Effector memory CD4-positive, alpha-beta T cell (primary cell): ENCODE measurements at places on chromosomes 13 and 19.

DNA sequence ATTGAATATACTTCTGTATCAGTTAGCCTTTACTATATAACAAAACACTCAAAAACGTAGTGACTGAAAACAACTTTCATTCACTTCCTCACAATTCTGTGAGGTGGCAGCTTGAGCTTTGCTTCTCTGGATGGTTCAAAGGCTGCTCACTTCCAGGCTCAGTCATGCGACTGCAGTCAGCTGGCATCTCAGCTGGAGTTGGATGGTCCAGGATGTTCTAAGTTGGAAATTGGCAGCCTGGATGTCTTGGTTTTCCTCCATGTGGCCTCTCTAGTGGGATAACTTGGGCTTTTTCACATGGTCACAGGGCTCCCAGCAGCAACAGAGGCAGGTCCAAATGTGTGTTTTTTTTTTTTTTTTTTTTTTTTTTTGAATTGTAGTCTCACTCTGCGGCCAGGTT, 204.4 kb downstream of the LACC1 start:
- DNase-seq, result no peak

DNA sequence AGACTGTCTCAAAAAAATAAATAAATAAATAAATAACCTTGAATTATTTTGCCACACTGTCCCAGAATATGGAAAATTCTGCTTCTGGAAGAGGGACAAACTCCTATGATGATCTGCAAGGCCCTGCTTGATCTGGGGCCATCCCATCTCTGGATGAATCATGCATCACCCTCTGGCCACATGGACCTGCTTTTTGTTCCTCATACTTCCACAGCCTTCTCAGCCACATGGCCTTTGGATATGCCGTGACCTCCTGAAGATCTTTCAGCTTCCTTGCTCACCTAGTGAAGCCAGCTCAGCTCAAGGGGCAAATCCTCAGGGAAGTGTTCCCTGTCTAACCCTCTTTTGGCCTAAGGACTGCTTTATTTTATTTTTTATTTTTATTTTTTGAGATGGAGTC, 10.3 kb downstream of the IER2 start:
- no peak for DNase-seq

- no peak for DNase-seq
Measured at GRCh38 chr19:28569132-28570131, 643.5 kb downstream of the UQCRFS1 start.

- DNase-seq, result no peak
Measured at GRCh38 chr13:111328574-111329410, 8.3 kb downstream of the TEX29 start.

- DNase-seq, result no peak
Measured at GRCh38 chr13:48909056-48909389, 66.7 kb upstream of the FNDC3A start.

GRCh38 chr19:17743874-17744580, 7.2 kb upstream of the FCHO1 start:
- no peak for DNase-seq

- no peak for DNase-seq
Measured at GRCh38 chr13:109939180-109939579, 152.8 kb upstream of the IRS2 start.

- no peak for DNase-seq
Measured at GRCh38 chr19:57817976-57818375, 3.3 kb upstream of the ZNF552 start.

GRCh38 chr13:102260256-102260655, 141.6 kb downstream of the FGF14 start:
- no peak for DNase-seq

DNA sequence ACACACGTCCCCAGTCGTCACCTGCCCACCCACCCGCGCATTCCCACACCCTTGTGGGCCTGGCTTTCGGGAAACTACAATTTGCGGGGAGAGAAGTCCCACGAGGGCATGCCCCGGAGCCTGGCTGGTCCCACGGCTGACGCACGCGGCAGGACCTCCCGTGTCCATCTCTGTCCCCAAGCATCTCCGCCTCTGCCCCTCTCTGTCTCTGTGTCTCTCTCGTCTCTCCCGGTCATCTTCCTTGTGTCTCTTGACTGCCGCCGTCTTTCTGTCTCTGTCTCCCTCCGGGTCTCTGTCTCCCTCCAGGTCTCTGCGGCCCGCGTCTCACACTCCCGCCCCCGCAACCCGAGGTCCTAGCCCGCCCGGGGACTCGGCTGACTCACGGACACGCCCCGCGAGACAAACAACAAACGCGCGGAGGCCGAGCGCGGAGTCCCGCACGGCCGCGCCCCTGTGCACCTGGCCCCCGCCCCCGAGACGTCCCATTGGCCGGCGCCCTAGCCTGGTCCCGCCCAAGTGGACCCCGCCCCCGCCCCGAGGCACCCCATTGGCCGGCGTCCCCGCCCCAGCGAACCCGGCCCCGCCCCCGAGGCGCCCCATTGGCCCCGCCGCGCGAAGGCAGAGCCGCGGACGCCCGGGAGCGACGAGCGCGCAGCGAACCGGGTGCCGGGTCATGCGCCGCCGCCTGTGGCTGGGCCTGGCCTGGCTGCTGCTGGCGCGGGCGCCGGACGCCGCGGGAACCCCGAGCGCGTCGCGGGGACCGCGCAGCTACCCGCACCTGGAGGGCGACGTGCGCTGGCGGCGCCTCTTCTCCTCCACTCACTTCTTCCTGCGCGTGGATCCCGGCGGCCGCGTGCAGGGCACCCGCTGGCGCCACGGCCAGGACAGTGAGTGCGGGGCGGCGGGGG, at the start of gene FGF22:
TSS of gene FGF22 (plus strand) at position 627 of the 908 bp plus-strand sequence. CDS start at position 674, 47 bp downstream.
- peak; percentile 96 for DNase-seq

- DNase-seq, result no peak
Measured at GRCh38 chr13:72194523-72194922, 327.5 kb upstream of the DACH1 start.

DNA sequence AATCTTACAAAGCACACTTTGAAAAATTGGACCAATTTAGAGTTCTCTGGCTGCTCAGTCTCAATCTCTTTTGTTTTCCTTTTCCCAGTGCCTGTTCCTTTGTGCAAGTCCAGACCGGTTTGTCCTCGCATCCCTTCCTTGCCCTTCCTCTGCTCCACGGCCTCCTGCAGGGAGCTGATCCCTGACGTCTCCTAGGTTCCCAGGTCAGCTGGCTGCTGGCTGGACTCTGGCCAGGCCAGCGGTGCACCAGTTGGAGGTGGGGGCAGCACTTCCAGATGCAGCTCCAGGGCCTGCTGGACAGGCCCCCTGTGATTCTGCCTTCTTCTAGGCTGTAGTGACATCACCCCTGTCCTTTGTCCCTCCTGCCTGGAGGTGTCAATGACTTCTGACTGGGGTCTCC, 44.0 kb upstream of the KPNA3 start:
- no peak for DNase-seq

GRCh38 chr19:5016781-5017180, 47.9 kb downstream of the KDM4B start:
- DNase-seq, result no peak

GRCh38 chr19:4338441-4339355, at the start of gene STAP2:
STAP2 (minus strand) TSS chr19:4338827; CDS start chr19:4338753, 74 bp downstream.
- DNase-seq, result no peak

GRCh38 chr19:18795540-18795939, 4.4 kb upstream of the COMP start:
- no peak for DNase-seq

DNA sequence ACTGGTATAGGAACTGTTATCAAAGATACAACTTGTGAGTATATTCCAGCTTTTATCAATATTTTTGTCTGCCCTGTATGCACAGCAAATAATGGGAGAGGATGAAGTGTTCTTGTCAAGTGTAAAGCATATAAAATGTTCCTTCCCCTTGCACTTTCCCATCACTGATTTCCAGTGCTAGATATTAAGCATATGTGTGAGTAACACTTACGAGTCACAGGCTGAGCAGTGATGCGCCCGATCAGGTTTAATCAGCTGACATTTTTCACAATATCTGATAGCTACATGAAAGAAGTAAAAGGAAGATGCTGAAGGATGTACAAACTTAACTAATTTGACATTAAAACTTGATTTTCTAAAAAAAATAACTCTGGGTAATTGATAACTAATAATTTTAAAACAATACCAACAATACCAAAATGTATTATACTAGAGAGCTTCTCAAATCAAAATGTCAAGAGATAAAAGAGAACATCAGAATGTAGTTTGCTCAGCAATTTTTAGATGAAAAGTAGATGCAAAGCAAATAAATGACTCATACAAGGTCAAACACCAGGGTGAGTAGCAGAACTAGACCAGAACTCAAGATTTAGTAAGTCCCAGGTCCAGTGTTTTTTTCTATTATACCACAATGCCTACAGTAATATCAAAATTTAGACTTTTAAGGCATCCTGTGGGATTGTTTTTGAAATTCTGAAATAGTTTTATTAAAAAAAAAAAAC, 56.4 kb downstream of the ZDHHC20 start:
- DNase-seq, result no peak

DNA sequence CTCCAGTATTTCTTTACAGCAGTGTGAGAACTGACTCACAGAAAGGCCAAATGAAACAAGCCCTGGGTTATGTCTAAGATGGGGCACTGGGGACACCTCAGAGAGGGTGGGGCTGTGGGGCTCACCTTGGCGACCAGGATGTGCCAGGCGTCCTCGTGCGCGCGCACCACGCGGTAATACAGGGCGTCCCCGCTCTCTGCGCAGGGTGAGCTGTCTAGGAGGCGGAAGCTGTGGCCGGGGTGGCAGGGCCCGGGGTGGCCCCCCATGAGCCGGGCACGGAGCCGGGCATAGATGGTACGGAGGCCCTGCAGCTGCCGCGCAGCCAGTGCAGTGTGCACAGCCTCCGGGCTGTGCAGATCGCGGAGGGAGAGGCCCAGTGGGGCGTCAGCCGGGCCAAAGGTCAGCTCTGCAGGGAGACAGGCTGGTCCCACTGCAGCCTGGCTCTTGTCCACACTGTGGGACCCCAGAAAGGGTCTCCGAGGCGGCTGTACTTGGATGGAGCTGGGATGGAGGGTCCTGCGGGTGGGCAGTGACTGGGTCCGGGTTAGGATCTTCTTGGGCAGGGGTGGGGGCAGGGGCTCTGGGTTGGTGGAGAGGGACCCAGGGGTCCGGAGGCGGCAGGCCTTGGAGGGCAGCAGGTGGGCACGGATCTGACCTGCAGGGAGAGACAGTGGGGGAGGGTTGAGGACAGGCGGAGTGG, 3.4 kb downstream of the PEAK3 start:
- DNase-seq, result no peak

GRCh38 chr13:52869621-52870020, 21.2 kb upstream of the PCDH8 start:
- no peak for DNase-seq

DNA sequence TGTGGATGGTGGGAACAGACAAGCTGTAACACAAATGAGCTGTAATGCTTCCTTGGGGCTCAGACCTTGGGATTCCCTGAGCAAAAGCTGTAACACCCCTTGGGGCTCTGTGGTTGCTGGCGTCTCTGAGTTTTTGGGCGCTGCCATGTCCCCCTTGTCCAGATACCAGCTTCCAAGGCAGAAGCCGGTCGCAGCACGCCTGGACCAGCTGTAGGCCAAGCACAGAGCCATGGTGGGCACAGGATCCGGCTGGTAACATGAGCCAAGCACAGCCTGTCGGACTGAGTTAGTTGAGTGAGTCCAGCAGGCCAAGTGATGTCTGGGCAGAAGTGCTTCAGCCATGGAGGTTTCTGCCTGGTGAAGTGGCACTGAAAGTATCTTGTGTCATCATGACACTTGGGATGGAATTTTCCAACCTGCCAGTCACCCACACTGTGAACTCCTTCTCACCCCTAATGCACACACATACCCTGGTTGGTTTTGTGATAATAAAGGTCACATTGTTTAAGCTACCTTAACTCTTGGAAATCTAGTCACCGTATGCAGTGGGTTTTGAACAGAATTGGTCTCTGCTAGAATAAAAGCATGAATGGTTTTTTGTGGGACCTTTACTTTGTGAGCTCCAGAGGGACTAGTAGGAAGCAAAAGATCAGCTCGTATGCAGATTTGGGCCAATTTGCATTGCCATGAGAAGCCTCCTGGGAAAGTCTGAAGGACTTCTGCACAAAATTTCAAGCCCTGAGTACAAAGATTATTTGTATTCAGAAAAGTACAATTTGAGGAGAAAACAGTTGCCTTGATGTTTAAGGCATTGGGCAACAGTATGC, 7.0 kb upstream of the ZNF17 start:
- DNase-seq, result no peak

- no peak for DNase-seq
Measured at GRCh38 chr19:7500811-7501450, 12.1 kb upstream of the PEX11G start.

- peak; percentile 57 for DNase-seq
Measured at GRCh38 chr19:55088543-55089341, 13.1 kb downstream of the EPS8L1 start.

DNA sequence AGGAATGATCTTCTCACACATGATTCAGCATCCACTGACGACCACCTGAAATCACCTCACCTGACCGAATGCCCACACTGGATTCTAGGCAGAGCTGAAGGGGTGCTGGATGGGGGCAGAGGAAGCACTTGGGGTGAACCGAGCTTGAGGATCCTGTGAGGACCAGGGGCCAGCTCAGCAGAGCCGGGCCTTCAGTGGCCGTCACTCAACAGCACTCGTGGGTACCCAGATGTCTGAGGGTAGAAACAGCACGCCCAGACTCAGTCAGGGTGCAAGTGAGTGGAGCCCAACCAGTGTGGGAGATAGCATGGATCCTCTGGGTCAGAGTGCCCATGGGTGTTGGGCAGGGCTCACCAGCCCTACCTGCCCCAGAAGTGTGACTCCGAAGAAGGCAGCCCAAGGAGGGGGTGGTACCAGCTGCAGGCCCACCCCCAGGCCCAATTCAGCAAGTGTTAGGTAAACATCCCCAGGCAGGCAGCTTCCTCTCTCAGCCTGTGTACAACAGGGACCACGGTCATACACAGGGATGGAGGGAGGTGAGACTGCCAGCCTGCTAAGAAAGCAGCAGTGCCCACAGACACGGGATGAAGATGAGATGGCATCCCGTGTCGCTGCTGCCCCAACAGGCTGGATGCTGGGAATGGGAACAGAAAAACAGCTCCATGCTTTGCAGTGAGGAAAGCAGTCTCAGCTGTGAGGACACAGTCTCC, 16.6 kb downstream of the GJA3 start:
- no peak for DNase-seq

DNA sequence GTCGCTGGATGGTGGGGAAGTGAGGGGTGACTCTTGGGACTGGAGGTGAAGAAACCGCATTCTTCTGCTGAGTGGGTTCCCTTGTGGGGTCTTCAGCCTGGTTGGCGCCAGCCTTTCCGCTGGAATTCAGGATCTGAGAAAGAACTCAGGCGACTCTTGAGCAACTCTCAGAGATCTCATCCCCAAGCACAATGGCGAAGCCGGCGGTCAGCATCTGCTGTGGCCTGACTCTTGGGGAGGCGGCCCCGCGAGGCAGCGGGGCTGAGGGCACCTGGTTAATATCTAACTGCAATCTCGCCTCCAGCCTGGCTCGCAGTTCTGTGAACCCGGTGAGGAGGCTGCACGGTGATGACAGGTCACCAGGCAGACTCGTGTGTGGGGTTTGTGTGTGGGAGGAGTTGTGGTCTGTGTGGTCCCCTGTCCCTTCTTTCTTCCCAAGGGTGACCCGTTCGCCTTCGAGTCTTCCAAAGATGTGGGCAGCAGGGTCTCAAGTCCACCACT, 883 bp downstream of the ZNF441 start:
- DNase-seq, result no peak

DNA sequence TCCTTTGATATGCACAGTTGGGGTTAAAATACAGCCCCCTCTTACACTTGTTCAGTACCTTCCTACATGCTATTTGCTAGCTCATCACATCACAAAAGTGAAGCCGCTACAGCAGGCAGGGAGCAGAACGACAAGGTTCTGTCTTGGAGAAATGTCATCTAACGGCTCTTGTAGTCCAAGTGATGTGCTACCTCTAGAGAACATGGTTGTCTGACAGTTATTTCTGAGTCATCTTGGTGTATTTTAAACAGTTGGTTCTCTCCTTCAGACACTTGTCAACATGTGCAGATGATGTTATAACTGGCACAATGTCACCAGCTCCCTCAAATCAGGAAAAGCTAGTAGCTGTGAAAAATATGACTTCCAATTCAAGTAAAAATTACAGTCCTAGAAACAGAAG, 865.0 kb downstream of the PCDH9 start:
- DNase-seq, result no peak
